Activated CD8-positive, alpha-beta memory T cell treated with anti-CD3 and anti-CD28 coated beads, Interleukin-2, amount 10 ng/mL, durations not matched to agents 7 days and 5 days (primary cell): ENCODE measurements at places on chromosomes 4 and X. TPM values are rescaled to one million over a fixed set of nuclear protein-coding genes. Genes with fewer than 3 reads are reported as not detected.

DNA sequence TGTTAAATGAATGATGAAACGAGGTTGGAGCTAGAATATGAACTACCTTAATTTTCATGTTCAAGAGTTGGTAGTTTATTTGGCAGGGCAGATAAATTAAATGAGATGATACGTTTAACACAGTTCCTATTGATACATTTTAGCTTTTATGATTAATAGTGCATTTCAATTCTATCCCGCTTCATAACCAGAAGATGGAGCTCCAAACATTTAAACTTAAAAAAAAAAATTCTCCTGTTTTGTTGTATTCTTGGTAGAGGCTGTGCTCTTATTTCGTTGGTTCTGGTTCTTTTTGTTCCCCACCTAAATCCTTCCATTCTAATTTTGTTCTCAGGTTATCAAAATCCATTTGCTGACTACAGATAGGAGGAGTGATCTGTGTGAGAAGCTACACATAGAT lies 71.8 kb upstream of the PTPN13 start:
- no peak for DNase-seq

- DNase-seq: no peak
Measured at GRCh38 chr4:40066651-40067050, 10.0 kb downstream of the N4BP2 start.

GRCh38 chr4:52529983-52530382 lies 129.1 kb downstream of the USP46 start:
- DNase-seq: no peak

- DNase-seq: no peak
Measured at GRCh38 chr4:129335818-129336217, 239.9 kb downstream of the C4orf33 start.

GRCh38 chrX:109782994-109783700 lies 50.1 kb upstream of the ACSL4 start:
- peak; percentile 40 for DNase-seq

GRCh38 chr4:144399927-144400326 lies 246.0 kb upstream of the HHIP start:
- DNase-seq: no peak

- DNase-seq: no peak
Measured at GRCh38 chrX:111857534-111858060, 18.4 kb upstream of the TRPC5OS start.

GRCh38 chr4:161990721-161991120 lies 173.1 kb downstream of the FSTL5 start:
- no peak for DNase-seq

GRCh38 chrX:11908371-11908770 lies 150.3 kb downstream of the MSL3 start:
- no peak for DNase-seq

- DNase-seq: no peak
Measured at GRCh38 chrX:19543951-19544381, 28.7 kb upstream of the MAP3K15 start.

DNA sequence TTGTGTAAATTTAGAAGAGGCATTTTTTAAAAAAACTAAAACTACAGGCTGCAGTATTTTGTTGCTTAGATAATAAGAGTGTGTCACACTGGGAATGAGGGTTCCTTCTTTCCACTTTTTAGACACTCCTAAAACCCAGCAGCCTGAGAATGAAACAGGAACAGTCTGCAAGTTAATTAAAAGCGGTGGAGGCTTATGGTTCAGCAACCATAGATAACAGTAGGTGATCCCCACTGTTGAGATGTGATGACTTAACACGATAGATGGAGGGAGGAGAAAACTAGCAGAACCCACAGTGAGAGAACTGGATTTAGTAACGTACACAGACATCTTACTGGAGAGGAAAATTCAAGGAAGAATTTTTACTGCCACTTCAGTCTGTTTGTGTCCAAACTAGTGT lies 767.3 kb downstream of the C4orf33 start:
- no peak for DNase-seq

DNA sequence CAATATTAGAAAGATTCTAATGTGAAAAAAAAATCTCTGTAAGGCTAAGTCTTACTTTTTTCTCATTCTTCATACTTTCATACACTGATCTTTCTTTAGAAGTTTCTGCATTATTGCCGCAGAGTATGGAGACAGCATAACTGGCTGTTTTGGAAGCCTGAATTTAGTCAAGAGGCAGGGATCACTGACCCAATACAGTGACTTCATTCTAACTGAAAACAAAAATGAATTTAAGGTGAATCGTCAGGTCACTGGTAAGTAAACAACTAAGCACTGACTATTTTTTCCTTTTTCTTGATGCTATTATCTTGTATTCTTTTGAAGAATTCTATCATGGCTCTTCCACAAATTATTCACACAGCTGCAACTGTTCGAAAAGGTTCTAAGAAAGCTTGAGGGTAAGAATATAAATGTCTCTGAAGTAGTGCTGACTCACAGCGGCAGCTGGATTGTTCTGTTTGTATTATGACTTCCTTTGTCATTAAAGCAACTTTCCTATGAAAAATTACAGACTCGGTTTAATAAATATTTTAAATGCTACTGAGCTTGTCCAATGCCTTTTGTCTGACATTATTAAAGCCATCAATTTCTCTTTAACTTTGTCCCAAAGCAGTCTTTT lies 609.3 kb downstream of the FSTL5 start:
- DNase-seq: no peak

GRCh38 chr4:125123570-125124109 lies 191.1 kb upstream of the FAT4 start:
- DNase-seq: no peak

- no peak for DNase-seq
Measured at GRCh38 chr4:114512595-114513295, 85.9 kb upstream of the UGT8 start.

DNA sequence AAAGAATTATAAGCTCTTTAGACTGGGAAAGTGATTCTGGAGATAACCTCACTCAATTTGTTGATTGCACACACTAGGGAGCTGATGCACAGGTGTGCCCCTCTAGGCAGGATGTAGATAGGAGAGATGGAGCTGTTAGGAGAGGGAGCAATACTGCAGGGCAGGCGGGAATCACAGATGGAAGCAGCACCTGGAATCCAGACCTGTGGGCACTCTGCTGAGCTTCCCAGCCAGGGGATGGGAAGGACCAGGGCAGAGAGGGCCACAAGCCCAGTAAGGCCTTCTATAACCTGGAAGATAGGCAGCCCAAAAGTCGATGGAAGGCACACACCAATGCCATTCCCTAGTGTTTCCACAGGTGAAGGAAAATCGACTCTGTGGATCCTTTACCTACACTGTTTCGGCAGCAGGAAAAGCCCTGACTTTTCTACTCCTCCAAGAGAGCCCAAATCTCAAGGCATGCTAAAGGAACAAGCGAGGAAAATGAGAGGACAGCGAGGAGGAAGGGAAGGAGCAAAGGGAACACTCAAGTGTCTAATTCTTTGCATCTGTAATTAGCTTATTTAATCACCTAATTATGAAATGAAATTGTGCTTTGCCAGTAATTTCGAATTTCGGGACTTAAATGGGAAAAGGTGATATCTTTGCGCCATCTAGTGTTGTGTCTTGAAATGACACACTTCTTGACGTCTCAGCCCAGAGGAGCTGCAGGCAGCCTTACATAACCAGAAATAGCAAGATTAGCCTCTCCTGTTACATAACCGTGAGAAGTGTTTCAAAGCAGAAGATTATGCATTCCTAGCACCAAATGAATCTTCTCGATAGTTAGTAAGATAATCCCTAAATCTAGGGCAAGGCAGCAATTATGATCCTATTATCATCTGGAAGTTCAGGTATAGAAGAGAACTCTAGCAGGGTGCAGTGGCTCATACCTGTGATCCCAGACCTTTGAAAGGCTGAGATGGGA lies 31.0 kb upstream of the TLR3 start:
- DNase-seq: no peak

DNA sequence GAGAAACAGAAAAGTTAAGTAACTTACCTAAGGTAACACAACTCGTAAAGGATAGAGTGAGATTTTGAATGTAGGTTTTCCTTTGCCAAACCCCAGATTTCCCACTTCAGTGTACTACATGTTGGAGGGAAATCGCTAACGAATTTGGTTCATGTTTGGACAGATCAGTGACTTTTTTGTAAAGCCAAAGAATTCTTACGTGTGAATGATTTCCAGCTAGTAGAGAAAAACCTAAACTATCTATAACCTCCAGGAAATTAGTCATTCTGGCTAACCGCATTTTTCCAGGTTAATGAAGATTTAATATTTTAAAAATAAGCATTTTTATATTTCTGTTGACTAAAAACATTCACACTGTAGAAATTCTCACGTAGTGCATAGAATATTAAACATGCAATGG lies 7.2 kb downstream of the TENM3 start:
- DNase-seq: no peak

DNA sequence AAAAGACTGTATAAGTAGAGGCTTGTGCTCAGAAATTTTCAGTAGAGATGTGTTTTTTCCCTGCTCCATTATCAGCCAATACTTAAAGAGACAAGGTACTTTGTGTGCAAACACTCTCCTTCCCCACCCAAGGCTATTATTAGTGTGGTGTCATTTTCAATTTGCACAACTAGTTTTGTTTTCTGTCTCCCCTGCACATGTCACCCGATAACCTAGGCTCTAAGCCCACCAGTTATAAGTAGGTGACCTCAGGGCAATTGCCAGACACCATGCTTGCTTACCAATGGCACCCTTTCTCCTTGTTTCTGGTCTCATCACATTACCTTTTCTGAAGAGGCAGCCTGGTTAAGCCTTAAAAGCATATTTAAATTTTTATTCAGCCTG lies 8.0 kb upstream of the GUCY1A1 start:
- no peak for DNase-seq

DNA sequence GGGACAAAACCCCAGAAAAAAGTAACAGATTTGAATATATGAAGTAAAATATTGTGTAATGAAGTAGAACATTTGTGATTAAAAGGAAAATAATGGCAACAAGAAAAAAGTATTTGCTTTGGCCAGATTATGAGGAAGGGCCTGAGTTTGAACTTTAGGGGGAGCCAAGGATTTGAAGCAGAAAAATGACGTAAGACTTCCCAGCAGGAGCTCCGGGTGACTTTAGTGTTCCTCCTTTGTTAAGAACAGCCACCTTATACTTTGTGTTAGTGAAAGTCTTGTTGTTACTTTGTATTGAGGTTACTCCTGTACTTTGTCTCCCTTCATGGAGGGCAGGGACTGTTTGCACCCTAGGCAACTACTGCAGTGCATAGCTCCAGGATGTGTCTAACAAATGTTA lies 41.1 kb downstream of the DCUN1D4 start:
- no peak for DNase-seq

DNA sequence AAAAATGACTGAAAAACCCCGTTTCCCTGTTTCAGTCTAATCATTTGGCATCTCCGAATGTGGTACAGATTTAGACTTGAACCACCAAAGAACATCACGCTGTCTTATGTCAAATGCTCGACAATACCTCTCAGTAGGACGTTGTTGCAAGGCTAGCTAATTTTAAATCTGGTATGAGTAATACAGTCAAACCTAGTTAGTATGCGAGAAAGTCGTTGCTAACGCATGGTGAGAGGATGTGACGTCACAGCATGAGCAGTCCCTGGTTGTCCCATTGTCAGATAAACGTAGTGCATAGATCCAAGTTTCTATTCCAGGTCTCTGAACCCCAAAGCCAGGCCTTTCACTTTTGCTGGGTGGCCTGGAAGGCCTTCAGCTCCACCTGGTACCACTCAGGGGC lies 44.7 kb downstream of the SETD7 start:
- no peak for DNase-seq

DNA sequence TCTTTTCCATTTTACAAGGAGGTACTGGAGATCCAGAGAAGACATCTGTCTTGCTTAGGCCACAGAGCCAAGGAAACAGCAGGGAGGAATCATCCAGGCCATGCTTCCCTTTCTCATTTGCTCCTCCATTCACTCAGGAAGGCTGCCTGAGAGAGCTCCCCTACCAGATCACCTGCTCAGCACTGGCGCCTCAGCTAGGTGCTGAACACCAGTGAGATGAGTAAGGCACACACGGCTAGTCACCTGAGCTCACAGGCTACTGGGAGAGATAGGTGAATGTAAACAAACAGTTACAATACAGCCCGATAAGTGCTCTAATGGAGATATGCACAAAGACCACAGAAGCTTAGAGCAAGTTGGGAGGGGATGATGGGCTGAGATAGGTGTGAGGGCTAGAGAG lies 149.8 kb upstream of the ARHGEF9 start:
- no peak for DNase-seq

The FBXL5 gene
- total RNA-seq: 51.8 TPM

The BST1 gene
- 0.40 TPM for total RNA-seq

The USP17L26 gene
- not detected for total RNA-seq

The PCDH18 gene
- total RNA-seq: not detected

The GAGE13 gene
- total RNA-seq: not detected

The MID1IP1 gene
- total RNA-seq: 77.7 TPM

The HERC5 gene
- 118 TPM for total RNA-seq

The CC2D2A gene
- total RNA-seq: not detected

The STATH gene
- total RNA-seq: not detected

The PABPC4L gene
- not detected for total RNA-seq

The HAND2 gene
- not detected for total RNA-seq

The TRO gene
- total RNA-seq: 3.2 TPM
